ENCODE measurements at places on chromosomes 6 and 20.

DNA sequence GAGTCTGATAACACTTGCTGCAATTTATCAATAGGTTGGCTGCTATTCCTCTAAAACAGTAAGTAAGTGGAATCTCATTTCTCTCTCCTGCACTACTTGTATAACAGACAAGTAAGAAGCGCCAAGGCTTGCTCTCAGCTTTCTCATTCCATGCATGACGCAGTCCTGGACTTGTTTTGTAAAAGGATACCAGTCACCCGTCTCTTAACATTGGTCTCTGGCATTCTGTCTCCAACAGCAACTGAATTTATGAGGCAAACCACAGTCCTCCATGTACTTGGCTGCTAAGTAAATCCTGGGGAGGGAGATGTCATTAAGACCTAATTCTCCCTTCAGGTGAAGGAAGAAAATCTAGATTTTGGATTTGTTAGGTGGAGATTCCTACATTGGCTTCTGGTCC, 115.4 kb downstream of the OPN5 start:
- DNase-seq: no peak

GRCh38 chr6:146598772-146599405, at the start of gene ADGB:
ADGB (plus strand) TSS chr6:146598972; CDS start chr6:146599041, 69 bp downstream.
- no peak for DNase-seq

DNA sequence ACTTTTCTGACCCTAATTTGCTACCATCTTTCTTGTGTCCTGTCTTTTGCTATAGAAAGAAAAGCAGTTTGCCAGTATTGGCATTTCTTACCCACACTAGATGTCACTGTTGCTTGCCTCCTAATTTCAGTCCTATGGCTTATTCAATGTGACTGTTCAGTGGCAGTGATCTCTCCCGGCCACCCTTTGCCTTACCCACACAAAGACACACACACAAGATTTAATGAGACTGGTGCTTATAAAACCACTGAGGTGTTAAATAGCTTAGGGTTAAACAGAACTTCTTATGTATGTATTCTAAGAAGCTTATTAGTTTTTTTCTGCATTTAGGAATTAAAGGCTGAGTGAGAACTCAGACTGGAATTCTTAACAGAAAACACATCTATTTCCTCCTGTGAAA, 233.6 kb upstream of the ASCC3 start:
- DNase-seq: no peak

DNA sequence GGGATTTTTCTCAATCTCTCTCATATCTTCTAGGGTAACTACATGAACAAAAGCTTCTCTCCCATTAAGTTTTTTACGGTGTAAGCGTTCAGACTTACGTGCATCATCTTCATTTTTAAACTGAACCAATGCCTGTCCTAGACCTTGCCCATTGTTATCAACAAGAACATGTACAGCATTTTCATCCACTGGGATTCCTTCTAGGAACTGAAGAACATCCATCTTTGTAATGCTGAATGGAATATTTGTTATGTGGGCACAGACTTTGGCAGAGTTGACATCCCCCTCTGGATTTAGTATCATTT, 11.3 kb downstream of the CPNE1 start:
- no peak for DNase-seq

GRCh38 chr6:68727699-68728098, 92.6 kb downstream of the ADGRB3 start:
- DNase-seq: no peak

- DNase-seq: no peak
Observed at GRCh38 chr6:14243597-14243996, 126.0 kb downstream of the CD83 start.

- no peak for DNase-seq
Observed at GRCh38 chr6:169899481-169900145, 148.2 kb downstream of the ERMARD start.

- no peak for DNase-seq
Observed at GRCh38 chr20:7879883-7880282, 60.4 kb downstream of the HAO1 start.

DNA sequence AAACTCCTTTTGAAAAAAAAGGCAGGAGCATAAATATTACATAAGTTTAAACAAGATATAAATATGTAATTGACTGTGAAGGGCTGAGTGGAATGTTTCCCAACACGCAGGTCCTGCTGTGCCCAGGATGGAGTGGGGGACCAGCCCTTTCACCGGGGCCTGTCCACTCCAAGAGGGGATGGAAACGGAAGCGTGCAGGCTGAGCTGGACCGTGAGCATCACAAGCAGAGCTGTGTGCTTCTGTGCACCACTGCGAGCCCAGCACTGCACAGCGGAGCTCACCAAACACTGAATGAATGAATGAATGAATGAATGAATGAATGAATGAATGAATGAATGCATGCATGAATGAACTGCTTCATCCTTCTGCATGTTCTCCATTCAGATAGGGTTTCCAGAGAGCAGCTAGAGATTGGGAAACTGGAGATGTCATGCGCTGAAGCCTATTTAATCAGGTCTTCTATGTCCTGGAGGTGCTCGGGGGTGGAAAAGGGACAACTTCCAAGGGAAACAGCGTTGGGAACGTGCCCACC, 157.7 kb downstream of the ANKRD60 start:
- no peak for DNase-seq

DNA sequence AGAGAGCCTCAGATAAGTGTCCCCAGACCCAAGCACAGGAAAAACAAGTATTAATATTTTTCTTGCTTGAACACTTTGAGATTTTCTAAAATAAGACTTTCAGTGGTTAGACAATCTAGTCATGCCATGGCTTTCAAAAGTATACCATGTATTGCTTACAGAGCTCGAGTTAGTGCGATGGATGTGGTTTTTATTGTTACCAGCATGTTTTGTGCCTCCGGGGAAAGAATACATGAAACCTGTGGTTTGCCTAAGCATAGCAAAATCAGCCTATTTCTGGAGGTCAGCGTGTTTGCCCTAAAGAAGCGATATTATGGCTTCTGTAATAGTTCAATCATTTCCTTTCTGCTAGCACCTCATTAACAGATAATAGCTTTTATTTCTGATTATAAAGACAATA, 21.6 kb downstream of the RIN2 start:
- no peak for DNase-seq

DNA sequence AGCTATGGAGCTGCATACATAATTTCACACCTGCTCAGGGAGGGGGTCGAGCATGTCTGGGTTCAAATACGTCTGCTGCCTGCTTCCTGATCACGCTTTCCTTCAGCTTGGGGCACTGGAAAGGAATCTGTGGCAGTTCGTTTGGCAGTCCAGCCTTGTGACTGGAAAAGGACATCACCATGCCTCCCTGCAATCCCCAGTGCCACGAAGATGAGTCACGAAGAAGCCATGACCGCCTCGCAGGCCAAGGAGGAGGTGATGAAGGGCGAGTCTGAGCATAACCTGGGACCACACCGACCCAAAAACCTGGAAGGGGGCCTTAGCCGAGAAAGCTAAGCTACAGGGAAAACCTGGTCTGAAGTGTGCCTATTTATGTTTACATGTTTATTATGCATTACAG, 13.1 kb downstream of the JAG1 start:
- no peak for DNase-seq

DNA sequence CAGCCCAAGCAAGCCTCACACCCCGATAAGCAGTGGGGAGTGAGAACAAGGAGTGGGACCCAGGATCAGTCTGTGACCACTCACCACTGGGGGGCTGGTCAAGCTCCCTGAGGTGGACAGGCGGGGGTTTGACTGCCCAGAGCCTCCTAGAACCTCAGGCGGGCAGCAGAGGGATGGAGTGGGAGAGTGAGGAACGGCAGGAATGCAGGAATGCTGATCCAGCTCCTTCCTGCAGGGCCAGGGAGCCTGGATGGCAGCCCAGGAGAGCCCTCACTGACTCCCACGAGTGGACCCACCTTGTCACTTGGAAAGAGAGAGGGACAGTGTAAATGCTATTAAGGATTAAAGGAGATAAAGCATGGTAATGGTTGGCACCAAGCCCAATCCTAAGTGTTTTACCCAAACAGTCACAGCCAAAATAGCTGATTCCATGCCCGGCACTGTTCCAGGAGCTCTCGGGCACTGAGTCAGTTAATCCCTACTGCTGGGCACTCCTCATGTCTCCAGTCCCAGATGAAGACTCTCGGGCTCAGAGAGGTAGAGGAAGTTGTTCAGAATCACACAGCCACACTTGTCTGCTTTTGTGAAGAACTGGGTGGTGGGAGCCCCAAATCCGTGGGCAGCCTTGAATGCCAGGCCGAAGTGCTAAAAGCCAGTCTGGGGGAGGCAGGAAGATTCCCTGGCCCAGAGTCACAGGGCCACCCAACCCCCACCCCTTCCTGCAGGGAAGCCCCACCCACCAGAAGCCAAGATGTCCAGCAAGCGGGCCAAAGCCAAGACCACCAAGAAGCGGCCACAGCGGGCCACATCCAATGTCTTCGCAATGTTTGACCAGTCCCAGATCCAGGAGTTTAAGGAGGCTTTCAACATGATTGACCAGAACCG, 3.1 kb downstream of the MYL9 start:
- DNase-seq: no peak

GRCh38 chr6:135606392-135606791, 108.9 kb upstream of the AHI1 start:
- DNase-seq: no peak

DNA sequence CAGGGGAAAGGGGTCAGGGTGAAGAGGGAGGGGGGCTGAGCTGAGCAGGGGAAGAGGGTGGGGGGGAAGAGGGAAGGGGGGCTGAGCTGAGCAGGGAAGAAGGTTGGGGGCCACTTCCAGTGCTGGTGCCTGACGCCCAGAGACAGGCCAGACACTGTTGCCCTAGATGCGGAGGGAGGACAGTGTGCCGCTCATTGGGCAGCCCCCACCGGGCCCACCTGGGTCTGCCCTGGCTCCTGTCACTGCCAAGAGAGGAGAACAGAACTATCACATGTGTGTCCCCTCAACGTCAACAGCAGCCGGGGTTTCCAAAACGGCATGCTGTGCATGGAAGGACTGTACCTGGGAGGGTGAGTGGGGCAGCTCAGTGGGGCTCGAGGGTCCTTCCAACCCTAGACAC, 342.1 kb downstream of the CDH4 start:
- DNase-seq: no peak

DNA sequence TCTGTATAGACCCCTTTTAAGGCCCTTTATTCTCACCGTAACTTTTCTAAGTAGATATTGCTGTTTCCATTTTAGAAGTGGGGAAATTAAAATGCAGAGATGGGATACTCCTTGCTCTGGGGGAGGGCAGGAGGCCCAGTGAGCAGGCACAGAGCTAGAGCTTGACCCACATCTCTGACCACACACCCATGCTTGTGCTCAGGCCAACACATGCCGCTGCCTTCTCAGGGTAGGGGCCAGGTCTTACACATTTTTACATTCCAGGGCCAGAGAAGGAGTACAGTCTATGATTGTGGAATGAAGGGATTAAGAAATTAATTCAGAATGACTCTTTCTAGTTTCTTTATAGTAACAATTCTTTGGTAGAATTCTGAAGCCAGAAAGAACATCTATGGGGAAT, 104.8 kb downstream of the SOBP start:
- DNase-seq: no peak

DNA sequence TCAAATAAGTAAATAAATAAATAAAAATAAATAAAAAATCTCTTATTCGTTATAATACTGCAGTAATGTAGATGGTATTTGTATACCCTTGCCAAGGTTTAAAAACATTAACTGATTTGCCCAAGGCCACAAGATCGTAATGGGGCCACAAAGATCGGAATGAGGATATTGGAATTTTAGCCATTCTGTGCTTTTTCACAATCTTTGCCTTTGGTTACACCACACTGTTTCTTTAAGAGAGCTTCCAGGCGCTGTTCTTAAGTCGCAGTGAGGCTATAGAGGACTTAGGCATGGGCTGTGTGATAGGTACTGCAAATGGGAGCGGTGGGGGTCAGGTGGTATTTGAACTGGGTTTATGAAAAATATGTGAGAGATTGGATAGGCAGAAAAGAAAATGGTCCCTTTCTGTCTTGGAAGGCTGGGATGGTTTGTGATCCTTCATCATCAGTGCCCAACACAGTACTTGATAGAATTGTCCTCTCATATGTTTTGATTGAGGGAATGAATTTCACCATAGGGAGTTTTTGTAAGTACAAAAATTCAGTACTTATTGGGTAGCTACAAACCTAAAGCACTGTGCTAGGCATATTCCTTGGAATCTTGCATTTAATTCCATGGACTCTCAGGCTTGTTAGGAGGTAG, 1.4 kb downstream of the NUS1 start:
- DNase-seq: no peak

- DNase-seq: no peak
Observed at GRCh38 chr6:44234101-44235025, 11.0 kb downstream of the SLC29A1 start.
